ENCODE measurements at places on chromosomes 7 and 10. TPM values are rescaled to one million over a fixed set of nuclear protein-coding genes. Genes with fewer than 3 reads are reported as not detected.

Gene EPHA1
- total RNA-seq, result not detected

Gene HOXA2
- total RNA-seq, result 1.1 TPM

Gene GIMAP6
- total RNA-seq, result 171 TPM

Gene AKR1D1
- not detected for total RNA-seq

Gene GTF2IRD2
- 7.5 TPM for total RNA-seq

Gene CARD11
- 3.5 TPM for total RNA-seq

Gene CYP3A4
- not detected for total RNA-seq

Gene LRRD1
- under 0.01 TPM for total RNA-seq

Gene AQP1
- total RNA-seq, result 4.9 TPM

Gene ABCB1
- total RNA-seq, result 0.57 TPM

Gene ZNF804B
- not detected for total RNA-seq

Gene CCL24
- total RNA-seq, result not detected

Gene ZNF736
- total RNA-seq, result 10.4 TPM

Gene LIPK
- total RNA-seq, result not detected

Gene RNF133
- total RNA-seq, result 0.98 TPM

Gene BTBD16
- total RNA-seq, result not detected

Gene ITIH5
- total RNA-seq, result not detected

Gene HTRA1
- total RNA-seq, result 39.1 TPM

Gene MAGI2
- 4.5 TPM for total RNA-seq

Gene ADAMTS14
- not detected for total RNA-seq

Gene ADRA2A
- 0.98 TPM for total RNA-seq

Gene FAM25C
- not detected for total RNA-seq

Gene SPDYE9
- not detected for total RNA-seq

Gene LBX1
- not detected for total RNA-seq

Gene CALD1
- 203 TPM for total RNA-seq

Gene LRRC17
- 16.3 TPM for total RNA-seq

Gene MLXIPL
- not detected for total RNA-seq

Gene NKX1-2
- total RNA-seq, result not detected

Gene MOGAT3
- total RNA-seq, result not detected

Gene SLC26A3
- not detected for total RNA-seq

Gene LFNG
- 22.9 TPM for total RNA-seq

Gene PSD
- not detected for total RNA-seq

Gene SLC18A2
- total RNA-seq, result not detected

Gene ANKRD30A
- total RNA-seq, result not detected

Gene OR6B1
- total RNA-seq, result not detected

Gene ADCYAP1R1
- 0.19 TPM for total RNA-seq

Gene MALRD1
- not detected for total RNA-seq

Gene FGL2
- under 0.01 TPM for total RNA-seq

Gene MYL10
- total RNA-seq, result not detected

Gene C7orf57
- total RNA-seq, result not detected

Gene ZNF25
- 7.1 TPM for total RNA-seq

Gene ITPRID1
- total RNA-seq, result not detected

Gene ITGA8
- total RNA-seq, result 0.57 TPM

Gene ZNF117
- total RNA-seq, result 32.7 TPM

Gene EBF3
- 22.2 TPM for total RNA-seq

Gene OPALIN
- not detected for total RNA-seq
